ENCODE measurements at places on chromosomes 2 and 18.

- DNase-seq = no peak
Observed at GRCh38 chr18:48819276-48819675, 131.5 kb downstream of the SMAD7 start.

DNA sequence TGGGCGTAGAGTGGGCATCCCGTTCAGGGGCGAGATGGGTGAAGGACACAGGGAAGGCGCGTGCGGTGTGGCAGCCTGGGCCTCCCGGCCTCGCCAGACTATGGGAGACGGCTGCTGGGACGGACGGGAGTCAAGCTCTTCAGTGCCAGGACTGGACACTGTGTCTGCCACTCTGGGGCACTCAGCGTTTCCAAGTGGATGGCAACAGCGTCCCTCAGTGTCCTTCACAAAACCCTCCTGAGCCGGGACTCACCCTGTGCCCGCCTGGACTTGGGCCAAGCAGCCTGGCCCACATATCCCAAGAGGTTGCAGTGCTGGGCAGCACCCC, 16.3 kb upstream of the BOK start:
- DNase-seq = no peak

DNA sequence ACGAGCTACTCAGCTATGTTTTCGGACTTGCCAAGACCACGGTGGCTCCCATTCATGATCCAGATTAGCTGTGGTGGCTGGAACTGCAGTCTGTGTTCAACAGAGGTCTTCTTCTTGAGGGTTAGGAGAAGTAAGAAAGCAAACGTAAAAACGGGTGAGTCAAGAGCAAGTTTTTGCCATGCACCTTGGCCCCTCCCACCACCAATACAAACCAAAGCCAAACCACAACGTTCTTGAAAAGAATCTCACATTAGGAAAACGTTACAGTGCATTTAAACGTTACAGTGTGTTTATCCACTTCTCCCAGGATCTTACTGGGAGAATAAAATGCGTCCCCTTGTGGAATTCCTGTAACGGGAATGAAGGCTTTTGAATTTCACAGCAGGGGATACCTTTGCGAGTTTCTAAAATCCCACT, 725 bp downstream of the FBXO48 start:
- DNase-seq = peak; percentile 27

- DNase-seq = no peak
Observed at GRCh38 chr2:184413221-184413620, 185.1 kb upstream of the ZNF804A start.

DNA sequence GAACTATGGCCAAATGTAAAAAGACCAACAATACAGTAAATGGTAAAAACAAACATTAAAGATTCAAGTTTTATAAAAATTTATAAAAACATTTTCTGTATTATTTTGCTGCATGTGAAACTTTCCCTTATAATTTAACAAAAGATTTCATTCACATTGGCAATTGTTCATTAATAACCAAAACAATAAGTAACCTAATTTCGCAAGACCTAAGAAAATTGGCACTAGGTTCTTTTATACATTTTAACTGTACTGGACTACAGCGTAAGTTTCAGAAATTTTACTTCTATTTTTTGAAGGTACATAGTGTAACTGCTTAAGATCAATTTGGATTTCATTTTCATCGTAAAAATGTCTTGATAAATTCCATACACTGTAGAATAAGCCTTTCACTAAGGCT, 77.2 kb downstream of the FANCL start:
- no peak for DNase-seq

DNA sequence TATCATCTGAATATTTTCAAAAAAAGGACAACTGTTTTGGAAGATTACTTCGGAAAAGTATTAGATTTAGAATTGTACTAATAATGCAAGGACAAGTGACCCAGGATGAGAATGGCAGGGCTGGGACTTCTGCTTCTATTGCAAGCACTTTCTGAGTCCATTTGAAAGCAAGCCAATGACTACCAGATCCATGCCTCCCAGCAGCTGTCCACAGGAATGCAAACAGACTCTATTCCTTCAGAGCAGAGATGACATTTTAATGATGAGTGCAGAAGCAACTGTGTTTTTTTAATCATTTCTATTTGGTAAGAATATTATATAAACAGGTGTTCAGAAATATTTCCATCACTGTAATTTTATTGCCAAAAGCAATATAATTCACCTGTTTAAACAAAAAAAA, 456.7 kb downstream of the SOX11 start:
- peak; percentile 44 for DNase-seq

DNA sequence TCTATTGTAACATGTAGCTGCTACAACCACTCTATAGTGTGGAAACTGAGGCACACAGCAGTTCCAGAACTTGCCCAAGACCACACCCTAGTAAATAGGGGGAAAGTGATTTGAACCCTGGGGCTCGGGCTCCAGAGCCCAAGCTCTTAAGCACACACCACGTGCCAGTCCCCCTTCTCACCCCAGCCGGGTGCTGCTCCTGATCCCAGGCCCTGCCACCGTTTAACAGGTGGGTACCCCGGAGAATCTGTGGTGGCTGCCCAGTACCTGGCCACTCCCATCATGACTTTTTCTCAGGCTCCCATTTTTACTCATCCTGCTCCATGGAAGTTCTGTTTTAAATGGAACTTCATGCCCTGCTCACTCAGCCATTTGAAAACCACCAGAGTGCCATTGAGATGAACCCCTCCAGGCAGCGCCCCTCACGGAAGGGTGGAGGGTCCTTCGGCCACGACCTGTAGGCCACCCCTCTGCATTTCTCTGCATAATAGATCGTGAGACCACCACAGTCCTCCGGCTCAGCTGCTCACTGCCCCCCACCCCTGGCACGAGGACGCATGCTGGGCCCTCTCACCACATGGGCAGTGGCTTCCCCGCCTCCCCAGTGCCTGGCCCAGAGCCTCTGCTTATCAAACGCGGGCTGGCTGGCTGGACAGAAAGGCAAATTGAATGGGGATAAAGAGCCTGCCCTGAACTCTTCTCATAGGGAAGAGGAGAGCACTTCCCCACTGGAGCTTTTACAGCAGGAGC, 42.1 kb downstream of the TMEM37 start:
- no peak for DNase-seq

DNA sequence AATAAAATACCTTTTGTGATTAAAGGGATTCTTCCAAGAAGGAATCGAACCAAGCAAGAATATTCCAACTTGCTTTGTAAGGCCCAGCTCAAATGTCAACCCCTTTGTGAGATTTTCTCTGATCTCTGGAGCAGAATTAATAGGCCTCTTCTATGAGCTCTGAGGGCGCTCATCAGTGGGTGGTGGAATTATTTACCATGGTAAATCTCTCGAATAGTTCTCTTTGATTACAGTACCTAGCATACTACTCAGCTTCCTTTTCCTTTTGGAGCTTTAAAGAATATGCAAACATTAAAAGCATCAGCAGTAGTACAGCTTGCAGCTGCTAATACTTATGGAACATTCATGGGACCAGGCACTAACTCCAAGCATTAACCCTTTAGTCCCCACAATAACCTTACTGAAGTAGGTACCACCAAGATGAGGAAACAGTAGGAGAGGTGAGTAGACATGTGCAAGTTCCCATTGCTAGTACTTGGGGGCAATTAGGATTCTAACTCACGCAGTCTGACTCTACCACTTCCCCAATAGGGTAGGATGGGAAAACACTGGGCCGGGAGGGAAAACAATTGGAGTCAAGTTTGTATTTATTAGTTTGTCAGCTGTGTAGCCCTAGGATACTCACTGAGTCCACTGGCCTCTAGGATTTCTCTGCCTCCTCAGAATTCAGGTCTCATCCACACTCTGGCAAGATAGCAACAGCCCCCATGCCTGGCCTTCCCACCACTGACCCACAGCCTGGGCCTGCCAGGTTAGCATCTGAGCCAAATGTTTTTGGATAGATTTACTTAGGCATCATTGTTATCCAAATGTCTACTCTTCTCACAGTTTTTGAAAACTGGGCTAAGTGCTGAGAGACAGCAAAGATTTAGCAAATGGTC, 21.7 kb downstream of the ADD2 start:
- DNase-seq = no peak

DNA sequence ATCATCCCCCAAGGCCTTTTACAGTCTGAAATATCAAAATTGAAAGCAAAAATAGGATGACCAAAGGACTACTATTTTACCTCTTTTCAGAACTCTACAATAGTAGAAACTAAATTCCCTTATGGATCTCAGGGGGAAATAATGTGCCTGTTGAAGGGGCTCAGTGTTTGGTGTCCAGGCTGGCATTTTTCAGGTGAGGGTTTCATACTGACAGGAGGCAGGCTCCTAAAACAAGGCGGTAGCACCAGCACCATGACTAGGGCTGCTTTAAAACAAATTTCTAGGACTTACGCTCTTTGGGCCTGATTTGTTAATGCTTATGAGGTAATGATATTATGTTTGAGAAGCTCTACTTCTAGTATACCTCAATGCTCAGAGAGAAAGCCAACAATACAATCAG, 5.2 kb upstream of the BOLA3 start:
- no peak for DNase-seq

DNA sequence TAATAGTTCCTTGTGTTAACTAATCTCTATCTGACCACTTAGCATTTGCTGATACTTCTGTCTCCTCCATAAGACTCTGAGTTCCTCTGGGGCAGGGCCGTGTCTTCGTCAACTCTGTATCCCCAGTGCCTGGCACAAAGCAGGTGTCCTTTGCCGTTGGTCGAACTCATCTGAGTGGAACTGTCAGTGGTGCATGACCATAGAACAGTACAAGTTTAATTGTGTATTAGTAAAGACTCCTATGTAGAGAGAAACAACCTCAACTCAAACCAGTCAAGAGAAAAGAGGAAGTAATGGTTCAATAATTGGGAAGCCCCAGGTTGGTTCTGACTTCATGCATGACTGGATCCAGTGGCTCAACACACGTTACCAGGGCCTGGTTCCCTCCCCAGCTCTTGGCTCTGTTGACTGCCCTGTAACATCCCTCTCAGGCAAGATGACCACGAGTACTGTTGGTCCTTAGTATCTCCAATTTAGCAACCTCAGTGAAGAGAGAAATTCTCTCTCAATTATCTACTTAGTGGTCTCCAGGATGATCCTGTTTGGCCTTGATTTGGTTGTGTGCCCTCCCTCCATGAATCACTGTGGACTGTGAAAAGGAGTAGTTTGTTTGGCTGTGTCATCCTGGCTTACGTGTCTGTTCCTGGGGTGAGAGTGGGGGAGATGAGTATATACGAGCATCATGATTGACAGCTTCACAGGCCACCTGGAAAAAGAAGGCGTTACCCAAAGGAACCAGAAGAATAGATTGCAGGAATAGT, 58.5 kb upstream of the MSH6 start:
- no peak for DNase-seq

GRCh38 chr2:124480958-124481357, 455.9 kb downstream of the CNTNAP5 start:
- no peak for DNase-seq

GRCh38 chr2:110777531-110778311, 45.3 kb downstream of the ACOXL start:
- no peak for DNase-seq

DNA sequence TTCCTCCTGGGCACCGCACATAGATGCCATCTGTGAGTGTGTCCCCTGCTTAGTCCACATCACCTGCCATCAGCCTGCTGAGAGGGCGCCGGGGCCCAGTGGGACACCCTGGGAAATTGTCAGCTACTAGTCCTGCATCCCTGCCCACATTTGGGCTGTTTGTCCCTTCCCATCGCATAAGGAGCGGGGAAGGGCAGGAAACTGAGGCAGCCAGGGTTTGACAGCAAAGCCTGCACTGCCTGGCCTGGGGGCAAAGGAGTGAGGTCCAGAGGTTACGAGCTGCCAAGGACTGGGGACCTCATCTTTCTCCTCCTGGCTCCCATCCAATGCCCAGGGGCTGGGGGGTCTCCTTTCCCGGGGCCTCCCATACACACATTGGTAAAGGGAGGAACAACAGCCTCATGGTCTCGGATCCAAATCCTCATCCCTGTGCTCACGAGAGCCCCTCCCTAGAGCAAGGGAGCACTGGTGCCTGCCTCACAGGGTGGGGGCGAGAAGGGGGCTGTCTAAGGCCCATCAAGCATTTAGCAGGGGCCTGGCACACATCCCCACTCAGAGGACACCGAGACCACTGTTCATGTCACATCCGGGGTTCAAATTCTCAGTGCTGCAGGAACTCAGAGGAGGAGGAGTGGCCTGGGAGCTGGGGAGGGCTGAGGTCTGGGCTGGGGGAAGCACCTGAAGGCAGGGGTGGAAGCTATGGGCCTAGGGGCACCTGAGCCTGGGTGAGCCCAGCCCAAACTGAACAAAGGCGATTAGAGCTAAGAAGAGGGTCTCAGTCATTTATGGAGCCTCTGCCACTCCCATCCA, 113.8 kb downstream of the SMAD7 start:
- DNase-seq = no peak

GRCh38 chr2:153416071-153416470, 62.5 kb downstream of the RPRM start:
- no peak for DNase-seq

DNA sequence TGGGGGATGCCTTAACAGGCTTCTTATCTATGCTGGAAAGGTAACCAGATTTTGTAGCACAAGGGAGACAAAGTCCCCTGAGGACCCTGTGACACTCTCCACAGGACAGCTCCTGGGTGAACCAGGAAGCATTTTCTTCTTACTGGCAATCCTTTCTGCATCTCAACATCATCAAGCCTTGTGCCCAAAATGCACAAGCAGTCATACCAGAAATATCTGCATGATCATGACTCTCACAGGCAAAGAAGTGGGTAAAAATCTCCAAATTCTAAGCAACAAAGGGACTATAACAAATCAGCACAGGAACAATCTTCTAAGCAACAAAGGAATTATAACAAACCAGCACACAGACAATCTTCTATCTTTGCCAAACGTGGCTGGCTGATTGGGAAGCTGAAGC, 99.1 kb upstream of the CD226 start:
- peak; percentile 33 for DNase-seq

- no peak for DNase-seq
Observed at GRCh38 chr18:23324056-23324811, 128.9 kb upstream of the RIOK3 start.

- peak; percentile 97 for DNase-seq
Observed at GRCh38 chr2:101759162-101759561, 61.7 kb downstream of the MAP4K4 start.

GRCh38 chr2:219525533-219526232, 11.4 kb downstream of the ASIC4 start:
- no peak for DNase-seq

- DNase-seq = no peak
Observed at GRCh38 chr2:43553341-43553855, 42.4 kb downstream of the THADA start.

DNA sequence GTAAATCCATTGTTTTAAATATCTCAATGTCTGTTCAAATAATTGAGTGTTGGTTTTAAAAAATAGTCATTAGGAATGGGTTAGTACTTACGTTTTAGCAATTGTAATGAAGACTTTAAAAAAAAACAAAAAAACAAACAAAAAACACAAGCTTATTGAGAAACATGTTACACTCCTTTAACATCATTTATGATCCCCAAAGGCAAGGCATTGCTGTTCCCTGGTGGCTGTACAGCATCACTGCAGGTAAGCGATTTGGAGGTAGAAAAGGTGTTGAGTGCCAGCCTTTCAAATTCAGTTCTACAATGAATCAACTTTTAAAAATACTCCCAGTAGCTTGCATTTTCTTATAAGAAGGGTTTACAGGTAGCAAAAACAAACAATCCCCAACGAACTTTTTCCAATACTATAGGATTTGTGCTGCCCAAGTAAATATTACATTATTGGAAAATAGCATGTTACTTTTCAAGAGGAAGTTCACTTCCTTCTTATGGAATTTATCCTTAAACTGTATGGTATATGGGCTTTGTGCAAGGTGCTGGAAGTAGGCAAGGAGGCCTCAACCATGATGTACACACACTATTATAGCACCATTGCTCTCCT, 27.5 kb downstream of the CNRIP1 start:
- peak; percentile 26 for DNase-seq

Data from fibroblast of skin of scalp (primary cell).